ENCODE measurements at places on chromosomes 7 and 10.

DNA sequence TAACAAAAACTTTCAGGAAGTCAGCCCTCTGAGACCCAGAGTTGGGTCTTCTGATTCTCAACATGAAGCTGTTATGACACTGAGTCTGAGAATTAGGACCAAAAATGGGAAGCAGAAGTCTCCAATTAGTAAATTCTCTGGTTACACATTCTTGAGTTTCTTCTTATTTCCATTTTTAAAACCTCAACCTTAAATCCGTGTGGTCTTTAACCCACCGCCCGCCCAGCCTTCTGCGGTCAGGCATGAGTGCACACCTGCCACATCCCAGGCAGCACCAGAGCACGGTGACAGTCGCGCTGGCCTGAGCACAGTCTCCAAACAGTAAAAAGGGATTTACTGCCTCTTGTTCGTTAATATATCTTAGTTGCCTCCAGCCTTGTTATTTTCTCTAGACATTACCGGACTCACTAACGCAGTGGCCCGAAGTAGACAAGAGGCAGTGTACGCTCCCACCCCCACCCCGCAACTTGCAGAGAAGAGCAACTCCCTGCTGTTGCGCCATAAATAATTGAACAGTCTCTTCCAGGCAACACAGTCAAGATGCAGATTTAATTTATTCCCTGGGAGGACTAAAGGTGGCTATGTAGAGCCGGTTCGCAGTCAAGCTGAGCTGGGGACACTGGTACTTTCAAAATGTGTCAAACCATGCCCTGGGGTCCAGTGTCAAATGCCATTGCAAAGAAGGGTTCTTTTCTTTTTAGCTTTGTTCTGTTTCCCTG, 147.0 kb upstream of the CELF2 start:
- no peak for DNase-seq

DNA sequence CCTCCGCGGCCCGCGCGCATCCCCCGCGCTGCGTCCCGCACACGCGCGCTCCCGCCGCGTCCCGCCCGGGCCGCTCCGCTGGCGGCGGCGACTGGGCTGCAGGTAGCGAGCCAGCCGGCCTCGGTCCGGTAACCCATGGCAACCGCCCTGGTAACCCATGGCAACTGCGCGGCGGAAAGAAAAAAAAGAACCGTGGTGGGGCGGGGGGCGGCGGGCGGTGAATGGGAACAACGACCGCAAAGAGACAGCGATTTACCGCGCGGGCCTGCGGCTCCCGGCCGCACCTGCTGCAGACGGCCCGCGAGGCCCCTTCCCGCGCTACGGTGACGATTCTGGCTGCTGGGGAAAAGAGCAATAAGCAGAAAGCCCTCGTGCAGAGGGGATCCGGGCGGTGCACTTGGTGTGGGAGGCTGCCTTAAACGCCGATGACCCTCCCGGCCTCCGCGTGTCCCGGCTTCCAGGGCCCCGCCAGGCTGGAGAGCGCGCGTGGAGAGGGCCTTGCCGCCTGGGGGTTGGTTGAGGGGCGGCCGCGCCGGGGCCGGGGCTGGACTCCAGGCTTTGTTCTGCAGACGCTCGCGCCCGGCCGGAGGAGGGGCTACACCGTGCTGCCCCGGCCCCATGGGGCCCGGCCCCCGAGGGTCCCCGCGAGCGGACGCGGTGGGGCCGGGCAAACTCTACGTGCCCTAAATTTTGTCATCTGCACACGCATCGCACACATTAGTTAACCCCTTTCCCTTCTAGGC, 84.7 kb downstream of the SNX10 start:
- no peak for DNase-seq

- no peak for DNase-seq
Measured at GRCh38 chr7:155845226-155845625, 33.0 kb upstream of the SHH start.

DNA sequence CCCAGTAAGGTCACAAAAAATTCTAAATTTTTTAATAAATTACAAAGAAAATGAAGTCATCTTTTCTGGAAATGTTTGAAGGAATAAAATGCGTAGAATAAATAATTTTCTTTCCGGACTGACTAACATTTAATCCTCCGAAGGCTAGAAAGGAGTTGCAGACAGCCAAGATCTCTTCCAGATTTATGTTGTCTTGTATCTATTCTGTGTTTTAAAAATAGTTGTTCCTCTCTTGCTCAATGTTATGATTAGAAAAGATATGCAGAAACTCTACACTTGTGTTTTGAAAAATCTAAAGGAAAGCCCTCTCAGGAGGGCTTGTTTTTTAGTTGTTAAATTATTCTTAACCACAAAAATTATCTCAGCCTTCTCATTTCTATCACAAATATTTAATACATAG, 70.7 kb downstream of the MACC1 start:
- DNase-seq: no peak
